ENCODE measurements at places on chromosomes 5 and 9.

- no peak for DNase-seq
These were observed 208.6 kb downstream of the PSAT1 start for GRCh38 chr9:78505546-78505945.

- no peak for DNase-seq
These were observed 90.0 kb upstream of the ITGA2 start for GRCh38 chr5:52898961-52899680.

DNA sequence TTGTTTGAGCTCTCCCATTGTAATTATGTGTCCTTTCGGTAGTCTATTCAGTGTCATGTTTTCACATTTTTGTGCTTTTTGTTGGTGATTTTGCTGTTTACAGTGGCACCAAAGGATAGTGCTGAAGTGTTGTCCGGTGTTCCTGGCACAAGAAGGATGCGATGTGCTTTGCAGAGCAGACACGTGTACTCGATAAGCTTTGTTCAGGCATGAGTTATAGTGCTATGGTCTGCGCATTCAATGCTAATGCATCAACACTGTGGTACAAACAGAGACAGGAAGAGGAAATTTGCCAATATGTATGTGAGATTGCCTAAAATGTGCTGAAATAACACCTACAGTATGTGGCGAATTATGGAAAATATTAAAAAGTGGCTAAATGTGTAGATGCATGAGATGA is 913.4 kb upstream of the ACO1 start:
- no peak for DNase-seq

DNA sequence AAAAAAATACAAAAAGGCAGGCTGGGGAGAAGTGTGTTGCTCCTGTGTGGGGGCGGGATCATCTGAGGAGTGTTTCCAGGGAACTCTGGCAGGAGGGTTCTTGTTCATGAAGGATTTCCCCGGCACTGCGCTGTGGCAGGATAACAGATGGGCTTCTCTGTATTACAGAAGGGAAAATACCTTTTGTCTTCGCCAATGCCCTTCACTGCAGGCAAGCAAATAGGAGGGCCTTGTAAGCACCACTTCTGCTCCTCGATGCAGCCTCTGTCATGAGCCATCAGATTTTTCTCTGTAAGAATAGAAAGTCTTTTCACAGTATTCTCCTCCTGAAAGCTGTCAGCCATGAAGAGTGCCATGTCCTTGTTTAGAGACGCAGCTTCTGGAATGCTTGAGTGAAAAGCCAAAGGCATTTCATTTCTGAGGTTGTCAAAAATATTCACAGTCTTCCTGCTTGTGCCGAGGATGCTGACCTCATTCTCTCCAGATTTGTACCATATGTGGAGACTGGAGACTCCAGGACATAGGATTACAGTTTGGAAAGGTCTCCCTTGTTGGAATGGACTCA is 294.0 kb downstream of the YTHDC2 start:
- peak; percentile 84 for DNase-seq

DNA sequence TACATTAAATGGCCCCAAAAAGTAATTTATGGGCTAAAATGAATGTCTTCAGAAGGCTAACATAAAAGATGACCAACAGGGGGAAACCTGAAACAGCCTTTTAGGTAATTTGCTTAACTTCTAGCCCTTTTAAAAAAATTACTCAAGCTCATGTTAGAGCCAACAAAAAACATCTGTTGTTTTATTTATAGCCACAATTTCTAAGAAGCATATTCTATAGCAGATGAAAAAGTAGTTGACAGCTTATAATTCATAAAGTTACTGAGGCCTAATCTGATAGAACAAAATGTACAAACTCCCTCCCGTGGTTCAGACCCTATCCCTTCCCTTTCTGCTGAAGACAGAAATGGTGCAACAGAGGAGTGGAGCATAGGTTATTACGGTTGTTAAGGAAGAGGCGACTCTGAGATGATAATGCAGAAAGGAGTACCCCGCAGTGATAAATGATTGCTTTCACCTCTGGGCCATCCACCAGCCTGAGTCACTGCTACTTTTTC is 46.1 kb downstream of the PIK3R1 start:
- DNase-seq, result no peak

- no peak for DNase-seq
These were observed 28.8 kb upstream of the PANK3 start for GRCh38 chr5:168607946-168608345.

GRCh38 chr9:4987961-4988421 is 2.9 kb downstream of the JAK2 start:
- peak; percentile 69 for DNase-seq

- DNase-seq, result no peak
These were observed 1015.0 kb downstream of the CDH9 start for GRCh38 chr5:26023361-26023760.

DNA sequence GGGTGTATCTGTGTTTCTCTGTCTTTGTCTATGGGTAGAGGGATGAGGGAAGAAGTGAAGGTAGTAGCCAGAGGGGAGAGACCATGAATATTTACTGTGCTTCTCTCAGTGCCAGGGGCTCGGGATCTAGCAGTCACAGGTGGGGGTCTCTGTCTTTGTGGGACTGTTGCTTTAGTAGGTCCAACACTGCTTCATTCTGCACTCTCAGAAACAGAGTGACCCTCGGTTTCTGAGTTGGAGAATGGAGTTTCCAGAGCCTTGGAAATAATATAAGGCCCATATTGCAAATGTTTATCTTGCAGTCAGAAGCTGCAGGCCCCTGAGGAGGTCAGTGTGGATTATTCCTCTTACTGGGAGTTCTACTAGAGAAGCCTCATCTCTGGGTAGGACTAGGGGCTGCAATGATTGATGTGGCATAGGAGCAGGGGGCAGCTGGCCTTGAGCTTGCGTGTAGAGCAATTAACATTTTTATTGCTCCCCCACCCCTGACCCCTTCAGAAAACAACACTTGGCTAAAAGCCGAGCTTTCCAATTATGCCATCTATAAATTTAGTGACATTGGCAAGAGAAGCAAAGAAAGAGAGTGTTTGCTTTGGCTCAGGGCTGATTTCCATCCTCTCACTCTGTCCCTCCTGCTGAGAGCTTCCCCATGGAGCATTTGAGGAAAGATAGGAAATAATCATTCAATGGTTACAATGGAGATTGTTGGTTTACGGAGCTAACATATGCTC is 55.0 kb upstream of the TRPC7 start:
- no peak for DNase-seq

DNA sequence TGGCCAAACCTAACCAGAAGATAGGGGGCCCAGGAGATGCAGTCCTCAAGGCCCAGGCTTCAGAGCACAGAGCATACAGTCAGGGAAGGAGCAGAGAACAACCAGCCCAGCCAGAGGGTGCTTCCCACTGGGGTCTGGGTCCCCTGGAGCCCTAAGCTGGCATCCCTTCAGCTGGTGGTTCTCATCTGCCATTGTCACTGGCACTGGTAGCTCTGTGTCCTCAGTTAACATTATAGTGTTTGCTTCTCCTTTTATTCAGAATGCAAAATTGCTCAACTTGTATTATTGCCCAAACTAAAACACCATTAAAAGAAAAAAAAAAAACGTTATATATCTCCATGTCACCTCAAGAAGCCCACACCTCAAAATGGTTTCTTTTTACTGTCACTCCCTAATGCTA is 219.2 kb downstream of the ENC1 start:
- DNase-seq, result no peak

DNA sequence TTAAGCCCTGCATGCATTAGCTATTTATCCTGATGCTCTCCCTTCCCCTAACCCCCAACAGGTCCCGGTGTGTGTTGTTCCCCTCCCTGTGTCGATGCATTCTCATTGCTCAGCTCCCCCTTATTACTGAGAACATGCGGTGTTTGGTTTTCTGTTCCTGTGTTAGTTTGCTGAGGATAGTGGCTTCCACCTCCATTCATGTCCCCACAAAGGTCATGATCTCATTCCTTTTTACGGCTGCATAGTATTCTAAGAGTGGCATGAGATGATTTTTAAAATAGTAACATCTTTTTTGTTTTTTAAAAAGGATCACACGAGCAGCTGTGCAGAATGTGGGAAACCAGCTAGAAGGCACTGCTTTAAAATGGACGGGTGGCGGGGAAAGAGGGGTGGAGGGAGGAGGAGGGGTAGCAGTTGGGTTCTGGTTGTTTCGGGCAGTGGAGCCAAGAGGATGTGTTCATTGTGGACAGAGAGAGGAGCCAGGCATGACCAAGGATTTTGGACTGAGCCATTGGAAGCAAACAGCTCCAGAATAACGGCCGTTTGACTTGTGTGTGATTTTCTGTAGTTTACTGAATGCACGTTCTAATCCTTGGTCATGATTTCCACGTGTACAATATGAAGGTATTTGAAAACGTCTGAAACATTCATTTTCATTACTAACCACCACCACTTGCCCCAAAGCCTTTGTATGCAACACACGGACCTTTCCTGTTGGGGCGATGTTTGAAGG is 1.7 kb upstream of the TENT4A start:
- no peak for DNase-seq

GRCh38 chr5:160369990-160370712 is at the start of gene C1QTNF2:
Gene C1QTNF2, minus strand, starts transcription at chr5:160370626. Its CDS starts 15,615 bp downstream, at chr5:160355011.
- peak; percentile 75 for DNase-seq

GRCh38 chr9:81620002-81620390 is 69.4 kb downstream of the TLE1 start:
- no peak for DNase-seq

- peak; percentile 95 for DNase-seq
These were observed 39.0 kb upstream of the OSMR start for GRCh38 chr5:38806775-38807258.

DNA sequence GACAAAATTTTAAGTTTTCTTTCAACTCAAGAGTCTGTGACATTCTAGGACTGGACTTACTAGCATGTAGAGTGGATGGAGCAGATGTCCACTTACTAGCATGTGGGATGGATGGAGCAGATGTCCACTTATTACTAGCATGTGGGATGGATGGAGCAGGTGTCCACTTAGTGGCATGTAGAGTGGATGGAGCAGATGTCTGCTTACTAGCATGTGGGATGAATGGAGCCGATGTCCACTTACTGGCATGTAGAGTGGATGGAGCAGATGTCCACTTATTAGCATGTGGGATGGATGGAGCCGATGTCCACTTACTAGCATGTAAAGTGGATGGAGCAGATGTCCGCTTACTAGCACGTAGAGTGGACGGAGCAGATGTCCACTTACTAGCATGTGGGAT is 2.4 kb downstream of the SLC36A1 start:
- DNase-seq, result no peak

- peak; percentile 76 for DNase-seq
These were observed 351.0 kb downstream of the PRELID2 start for GRCh38 chr5:145484158-145484557.

DNA sequence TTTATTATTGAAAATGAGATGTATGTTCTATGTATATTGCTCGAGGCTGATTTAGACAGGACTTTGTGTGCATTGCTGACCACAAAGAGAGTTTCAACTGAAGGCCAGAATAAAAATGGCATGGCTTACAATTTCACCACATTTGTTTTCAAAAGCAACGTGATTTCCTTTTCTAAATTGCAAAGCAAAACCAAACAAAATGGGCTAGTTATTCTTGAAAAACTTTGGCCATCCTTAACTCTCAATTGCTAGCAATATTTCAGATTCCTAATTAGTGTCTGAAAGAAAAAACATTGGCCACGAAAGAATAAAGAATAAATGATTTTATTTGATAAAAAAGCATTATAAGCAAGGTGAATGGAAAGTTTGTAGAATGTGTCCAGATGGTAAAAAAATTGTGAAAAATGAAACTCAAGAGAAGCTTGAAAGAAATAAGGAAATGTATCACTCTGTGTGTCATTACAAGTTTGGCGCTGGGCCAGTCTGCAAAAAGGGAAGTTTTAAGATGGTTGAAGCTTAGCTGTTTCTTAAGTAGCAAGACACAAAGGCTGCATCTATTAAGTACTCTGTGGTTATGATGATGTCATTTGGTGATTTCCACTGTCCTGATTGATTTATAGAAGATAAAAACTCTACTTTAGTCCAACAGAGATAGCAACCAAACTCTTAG is 89.2 kb upstream of the PRLR start:
- DNase-seq, result peak; percentile 84

- no peak for DNase-seq
These were observed 171.4 kb downstream of the GRIA1 start for GRCh38 chr5:153661897-153662296.

GRCh38 chr5:94562327-94562971 is 56.0 kb downstream of the KIAA0825 start:
- no peak for DNase-seq

DNA sequence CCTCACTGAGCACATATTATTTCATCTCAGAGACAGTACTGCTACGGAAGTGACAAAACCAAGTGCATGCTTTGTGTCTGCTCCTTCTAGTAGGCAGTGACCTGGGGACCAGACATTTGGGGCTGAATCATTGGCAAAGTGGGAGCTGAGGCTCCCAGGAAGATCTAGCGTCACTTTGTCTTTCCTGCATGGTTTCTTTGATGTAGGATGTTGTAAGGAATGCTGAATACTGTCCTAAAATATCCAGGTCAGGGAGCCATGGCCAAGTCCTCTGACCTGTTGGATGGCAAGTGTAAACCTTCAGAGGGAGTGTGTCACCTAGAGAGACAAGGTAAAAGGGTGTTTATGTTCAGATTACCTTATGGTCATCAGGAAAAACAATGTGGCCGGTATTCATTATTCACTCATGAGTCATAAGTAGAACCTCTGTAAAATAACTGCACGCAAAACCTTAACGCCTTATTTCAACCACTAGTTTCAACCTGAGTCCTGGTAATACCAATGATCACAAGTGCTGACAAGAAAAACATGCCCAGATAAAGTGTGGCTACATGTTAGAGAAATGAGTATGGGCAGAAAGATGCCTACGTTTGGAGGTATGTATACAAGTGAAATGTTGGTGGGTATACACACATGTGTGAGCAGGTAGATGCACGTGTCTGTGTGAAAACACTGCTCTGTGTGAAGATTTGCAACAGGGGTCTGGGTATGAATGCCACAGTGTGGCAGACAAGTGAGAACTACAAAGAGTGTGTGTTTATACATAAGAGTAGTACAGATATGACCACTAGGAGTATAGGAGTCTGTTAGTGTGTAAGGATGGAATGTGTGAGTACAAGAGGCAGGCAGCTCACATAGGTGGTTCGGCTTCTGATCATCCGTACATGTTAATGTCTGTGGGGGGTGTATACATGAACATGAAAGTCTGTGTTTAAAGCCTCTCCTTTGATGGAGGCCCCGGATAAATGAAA is 263.9 kb downstream of the SPOCK1 start:
- no peak for DNase-seq

GRCh38 chr9:128243215-128244018 is 32.4 kb downstream of the GOLGA2 start:
- peak; percentile 47 for DNase-seq

- DNase-seq, result no peak
These were observed 44.4 kb upstream of the FER start for GRCh38 chr5:108703313-108703712.

- no peak for DNase-seq
These were observed 228.8 kb upstream of the TYRP1 start for GRCh38 chr9:12464400-12464799.
